NCI-H69 (cell line): ENCODE measurements at places on chromosomes 7 and 10.

- no peak for DNase-seq
Measured at GRCh38 chr10:9075420-9075819, 1020.9 kb downstream of the GATA3 start.

DNA sequence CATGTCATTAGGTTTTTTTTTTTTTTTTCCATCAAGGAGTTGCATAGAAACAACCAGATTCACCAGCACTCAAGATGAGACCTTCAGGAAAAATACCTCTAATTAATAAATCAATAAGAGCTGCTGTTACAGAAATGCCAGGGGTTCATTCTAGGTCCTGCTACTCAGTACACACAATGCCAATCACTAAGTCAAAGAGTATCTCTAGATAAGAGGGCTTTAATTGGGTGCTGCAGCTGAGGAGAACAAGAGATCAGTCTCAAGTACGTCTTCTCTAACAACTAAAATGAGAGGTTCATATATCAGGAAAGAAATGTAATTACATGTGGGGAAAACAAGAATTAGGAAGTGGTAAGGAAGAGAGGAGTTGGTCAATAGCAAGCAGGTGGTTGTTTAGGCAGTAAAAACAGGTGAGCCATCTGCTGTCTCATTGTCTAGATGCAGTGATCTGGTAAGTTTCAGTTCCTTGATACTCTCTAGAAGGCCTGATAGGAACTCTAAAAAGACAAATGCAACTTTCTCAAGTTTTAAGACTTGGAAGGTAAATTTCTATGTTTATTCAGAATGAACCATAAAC, 272.9 kb upstream of the ZWINT start:
- peak; percentile 82 for DNase-seq

- peak; percentile 63 for DNase-seq
Measured at GRCh38 chr7:155959894-155960293, 147.6 kb upstream of the SHH start.

- DNase-seq = no peak
Measured at GRCh38 chr10:78215645-78216044, 182.0 kb downstream of the RPS24 start.

DNA sequence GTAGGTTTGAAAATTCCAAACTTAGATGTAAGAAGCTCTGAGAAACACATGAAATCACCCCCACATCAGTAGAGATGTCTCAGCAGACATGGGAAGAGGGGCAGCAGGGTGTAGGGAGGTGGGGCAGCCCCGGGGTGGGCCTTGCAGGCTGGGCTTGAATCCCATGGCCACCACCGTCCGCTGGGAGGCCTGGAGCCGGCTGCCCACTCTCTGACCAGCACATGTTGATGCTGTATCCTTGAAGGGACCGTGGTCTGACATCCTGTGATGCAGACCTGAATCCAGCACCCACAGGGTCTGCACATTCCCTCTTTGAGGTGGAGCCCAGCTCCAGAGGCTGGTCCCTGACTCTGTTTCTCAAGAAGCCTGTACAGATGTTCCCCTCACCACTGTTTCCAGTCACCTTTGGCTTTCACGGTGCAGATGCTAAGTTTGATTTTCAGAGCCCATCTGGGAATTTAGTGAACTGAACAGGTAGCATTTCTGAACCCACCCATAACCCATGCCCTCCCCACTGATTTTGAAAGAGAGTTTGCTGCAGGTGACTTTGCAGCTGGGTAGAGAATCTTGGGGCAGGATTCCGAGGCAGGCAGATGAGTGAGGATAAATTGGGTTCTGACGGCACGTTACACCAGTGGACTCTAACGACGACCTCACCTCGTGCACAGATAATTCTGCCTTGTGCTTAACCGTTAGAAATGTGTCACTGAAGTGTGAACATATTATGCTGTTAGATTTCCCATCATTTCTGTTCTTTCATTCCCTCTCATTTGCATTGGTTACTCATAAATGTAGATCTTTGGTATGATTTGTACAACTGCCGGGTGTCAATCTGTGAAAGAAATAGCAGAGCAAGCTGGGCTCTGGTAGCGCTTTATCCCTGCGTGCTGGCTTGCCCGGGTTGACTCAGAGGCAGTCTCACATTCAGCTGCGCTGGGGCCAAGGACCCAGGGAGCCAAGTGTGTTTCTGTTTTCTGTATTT, 45.7 kb downstream of the IKZF1 start:
- no peak for DNase-seq

GRCh38 chr7:17965603-17966002, 25.3 kb upstream of the SNX13 start:
- DNase-seq = peak; percentile 46

- no peak for DNase-seq
Measured at GRCh38 chr7:133699386-133699785, 427.8 kb upstream of the LRGUK start.

- DNase-seq = no peak
Measured at GRCh38 chr7:134888141-134888740, 98.1 kb upstream of the AGBL3 start.

DNA sequence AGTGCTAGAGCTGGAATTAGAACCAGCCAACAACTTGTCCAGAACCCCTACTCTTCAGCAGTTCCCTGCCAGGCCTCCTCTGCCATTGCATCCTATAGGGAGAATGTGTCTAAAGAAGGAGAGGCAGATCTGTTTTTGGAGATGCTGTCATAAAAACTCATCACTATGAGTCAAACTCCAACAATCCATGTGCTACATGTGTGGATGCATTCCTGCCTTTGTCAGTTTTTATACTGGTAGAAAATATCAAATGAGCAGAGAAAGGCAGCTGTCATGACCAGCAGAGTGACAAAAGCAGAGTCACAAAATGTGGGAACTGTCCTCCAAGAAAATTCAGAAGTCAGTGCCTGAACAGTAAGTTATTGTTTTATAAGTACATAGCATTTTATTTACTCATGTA, 93.0 kb downstream of the ABLIM1 start:
- no peak for DNase-seq

- no peak for DNase-seq
Measured at GRCh38 chr10:12938271-12938670, 63.2 kb downstream of the CCDC3 start.

- peak; percentile 72 for DNase-seq
Measured at GRCh38 chr7:2680792-2681490, 7.1 kb upstream of the AMZ1 start.

DNA sequence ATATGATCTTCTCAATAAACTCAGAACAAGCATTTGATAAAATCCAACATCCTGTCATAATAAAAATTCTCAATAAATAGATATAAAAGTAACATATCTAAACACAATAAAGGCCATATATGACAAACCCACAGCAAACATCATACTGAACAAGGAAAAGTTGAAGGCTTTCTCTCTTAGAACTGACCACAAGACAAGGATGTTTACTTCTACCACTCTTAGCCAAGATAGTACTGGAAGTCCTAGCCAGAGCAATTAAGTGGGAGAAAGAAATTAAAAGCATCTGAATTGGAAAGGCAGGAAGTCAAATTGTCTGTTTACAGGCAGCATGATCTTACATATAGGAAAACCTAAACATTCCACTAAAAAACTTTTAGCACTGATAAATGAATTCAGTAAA, 510.9 kb downstream of the ANKRD7 start:
- no peak for DNase-seq

- DNase-seq = no peak
Measured at GRCh38 chr7:1939434-1940401, 269.6 kb downstream of the ELFN1 start.

GRCh38 chr10:43284341-43284910, 17.6 kb upstream of the RASGEF1A start:
- no peak for DNase-seq

GRCh38 chr7:133349101-133349500, 96.2 kb downstream of the EXOC4 start:
- no peak for DNase-seq

DNA sequence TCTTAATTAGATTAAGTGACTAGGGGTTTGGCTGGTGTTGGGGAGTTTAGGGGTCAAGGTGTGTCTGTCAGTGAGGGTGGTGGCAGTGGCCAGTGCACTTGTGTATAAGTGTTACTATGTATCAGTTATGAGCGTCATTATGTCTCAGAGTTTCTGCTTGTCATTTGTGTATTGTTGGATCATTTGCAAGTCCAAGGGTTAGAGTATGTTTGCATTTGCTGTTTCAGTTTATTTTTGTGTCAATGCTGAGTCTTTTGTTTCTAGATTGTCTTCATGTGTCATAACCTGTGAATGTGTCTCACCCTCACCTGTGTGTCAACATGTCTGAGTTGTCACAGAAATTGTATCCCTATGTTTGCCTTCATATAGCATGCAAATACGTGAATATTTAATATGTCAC, 97.5 kb upstream of the PAX2 start:
- no peak for DNase-seq

DNA sequence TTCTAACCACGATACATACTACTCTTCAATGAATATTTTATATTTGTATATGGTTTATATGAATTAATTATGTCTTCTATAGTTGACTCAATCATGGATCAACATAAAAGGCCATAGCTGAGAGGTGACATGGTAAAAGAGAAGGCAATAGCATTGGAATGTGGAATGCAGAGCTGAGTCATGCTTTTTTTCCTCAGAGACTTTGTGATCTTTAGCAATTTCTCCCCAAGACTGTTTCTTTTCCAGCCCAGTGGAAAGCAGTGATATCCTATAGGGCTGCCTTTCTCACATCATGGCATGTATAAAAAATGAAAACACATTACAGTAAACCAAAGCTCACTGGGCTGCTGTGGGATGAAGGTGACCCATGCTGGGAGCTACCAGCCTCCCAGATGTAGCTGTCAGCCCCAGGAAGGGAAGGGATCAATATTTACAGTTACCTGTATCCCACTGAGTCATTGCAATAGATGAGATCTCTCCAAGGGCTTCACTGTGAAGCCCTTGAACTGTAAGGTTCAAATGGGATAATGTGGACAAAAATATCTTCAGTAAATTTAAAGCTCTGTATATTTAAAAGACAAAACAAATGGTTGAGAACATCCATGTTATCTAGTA, 30.2 kb downstream of the SLC39A12 start:
- DNase-seq = no peak

DNA sequence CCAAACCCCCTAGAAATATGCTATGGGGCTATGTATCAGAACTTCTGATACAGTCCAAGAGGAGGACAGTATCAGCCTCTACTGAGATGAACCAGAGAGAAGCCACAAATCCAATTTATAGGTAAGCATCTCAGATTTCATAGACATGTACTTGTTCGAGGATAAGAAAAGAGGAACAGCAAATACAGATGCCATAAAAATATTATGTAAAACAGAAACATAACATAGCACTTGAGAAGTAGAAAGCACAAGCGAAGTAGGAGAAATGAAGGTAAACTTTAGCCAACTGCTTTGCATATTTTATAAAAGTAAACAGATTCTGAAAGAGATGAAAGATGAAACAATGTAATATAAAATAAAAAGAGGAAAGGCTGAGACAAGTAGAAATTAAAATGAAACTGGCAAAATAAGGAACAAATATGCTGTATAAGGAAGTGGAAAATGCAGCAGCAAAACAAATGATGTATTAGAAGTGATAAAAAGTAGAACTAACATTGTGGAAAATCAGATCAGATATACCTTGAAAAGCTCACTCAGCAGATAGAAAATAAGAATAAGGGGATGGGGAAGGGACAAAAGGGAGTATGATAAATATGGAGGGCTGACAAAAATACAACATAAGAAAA, 135.1 kb downstream of the SKAP2 start:
- DNase-seq = no peak

DNA sequence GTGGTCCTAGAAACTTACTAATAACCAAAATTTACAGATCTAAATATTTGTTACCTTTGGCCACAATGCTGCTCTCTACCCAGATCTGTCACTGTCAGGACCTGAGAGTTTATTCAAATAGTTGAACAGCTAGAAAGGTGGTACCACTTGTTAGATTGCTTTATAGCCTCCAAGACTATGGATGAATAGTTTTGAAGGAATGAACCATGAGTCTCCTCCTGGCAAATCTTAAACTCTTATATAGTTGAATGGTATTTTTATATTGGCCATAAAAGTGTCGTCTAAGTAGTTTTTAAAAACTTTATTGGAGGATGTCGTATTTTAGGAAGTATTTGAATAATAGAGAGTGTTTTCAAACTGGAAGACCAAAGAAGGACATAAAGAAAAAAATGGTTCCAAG, 178.7 kb downstream of the AHR start:
- DNase-seq = no peak

GRCh38 chr10:14911801-14912200, 33.1 kb downstream of the SUV39H2 start:
- no peak for DNase-seq

GRCh38 chr7:12031638-12032037, 179.5 kb upstream of the TMEM106B start:
- no peak for DNase-seq

GRCh38 chr10:100330079-100330478, at the start of gene PKD2L1:
TSS of gene PKD2L1 (minus strand) at chr10:100330228. CDS start at chr10:100330103, 125 bp downstream.
- no peak for DNase-seq

DNA sequence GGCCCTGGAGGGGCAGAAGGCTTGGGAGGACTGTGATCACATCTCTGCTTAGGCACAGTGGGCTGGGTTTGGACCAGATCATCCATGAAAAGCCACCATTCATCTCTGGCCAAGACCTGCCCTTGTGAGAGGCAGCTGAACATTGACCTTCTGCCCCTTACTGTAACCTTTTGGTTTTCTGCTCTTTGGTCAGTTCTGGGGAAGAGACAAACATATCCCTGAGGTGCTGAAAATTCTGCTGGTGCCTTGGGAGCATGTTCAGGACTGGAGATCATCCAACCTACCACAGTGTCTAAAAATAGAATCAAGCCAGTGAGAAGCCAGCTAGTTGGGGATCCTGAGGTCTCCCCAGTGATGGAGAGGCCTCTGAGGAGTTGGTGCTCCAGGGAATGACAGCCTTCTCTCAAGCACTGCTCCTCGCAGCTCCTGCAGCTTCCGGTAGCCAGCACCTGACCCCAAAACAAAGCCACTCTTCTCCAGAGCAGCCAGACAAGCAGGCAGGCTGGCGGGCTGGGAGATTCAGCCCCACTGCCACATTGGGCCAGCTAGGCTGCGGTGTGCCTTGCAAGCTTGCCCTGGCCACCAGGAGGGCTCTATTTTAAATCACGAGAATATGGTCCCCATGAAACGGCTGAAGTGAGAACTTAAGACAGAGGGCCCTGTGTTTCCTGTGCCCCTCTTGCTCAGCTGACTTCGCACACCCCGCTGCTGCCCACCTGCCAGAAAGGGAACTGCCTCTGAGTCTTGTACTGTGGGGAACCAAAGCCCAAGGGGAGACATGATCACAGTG, 37.8 kb upstream of the UBE2H start:
- DNase-seq = no peak

DNA sequence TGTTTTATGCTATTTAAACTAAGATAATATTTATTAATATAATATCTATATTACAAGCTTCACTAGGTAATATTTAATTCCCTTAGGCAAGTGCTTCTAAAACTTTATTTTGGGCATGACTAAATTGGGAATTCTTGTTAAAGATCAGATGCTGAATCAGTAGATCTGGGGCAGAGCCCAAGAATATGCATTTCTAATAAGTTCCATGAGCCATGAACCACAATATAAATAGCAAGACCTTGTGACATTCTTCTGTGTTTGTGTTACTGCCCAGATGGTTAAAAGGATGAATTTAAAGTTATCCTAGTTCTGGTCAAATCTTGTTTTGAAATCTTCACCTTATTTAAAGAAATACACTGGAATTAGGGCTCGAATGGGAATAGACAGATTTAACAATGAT, 258.4 kb upstream of the CACNA2D1 start:
- DNase-seq = no peak
